ENCODE measurements at places on chromosomes 4 and X.

- DNase-seq = no peak
These were observed 57.1 kb upstream of the NPFFR2 start for GRCh38 chr4:71974681-71975080.

DNA sequence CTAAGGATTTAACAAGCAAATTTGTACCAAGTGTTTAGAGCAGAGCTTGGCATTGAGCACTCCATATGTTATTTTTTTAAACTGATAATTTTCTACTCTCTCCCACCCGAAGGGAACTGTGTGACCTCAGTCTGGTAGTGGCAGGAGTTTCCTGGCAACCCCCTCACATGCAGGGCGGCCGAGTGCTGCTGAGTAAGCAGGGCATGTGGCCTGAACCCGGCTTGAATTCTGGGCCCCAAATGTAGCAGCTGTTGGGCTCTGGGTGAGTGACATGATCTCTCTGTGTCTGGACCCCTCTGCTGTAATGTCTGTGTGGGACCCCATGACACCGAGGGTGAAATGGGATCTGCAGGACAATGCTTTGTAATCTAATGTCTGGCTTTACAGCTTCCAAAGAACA lies 13.6 kb upstream of the C4orf50 start:
- DNase-seq = no peak

DNA sequence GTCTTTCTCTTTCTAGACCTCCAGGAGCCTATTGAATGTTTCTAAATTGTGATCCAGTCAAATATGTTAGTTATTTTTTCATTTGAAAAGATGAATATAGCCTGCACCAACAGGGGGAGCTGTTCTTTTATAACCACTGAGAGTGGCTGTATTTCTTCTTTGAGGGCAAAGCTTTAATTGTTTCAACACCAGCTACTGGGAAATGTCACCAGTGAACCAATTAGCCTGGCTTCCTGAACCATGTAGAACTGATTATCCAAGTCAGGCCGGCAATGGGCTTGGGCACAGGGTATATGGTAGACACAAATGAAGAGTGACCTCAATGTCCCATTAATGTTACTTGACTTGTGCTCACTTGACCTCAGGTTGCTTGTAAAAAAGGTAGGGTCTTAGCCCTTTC lies 4.8 kb upstream of the DAPP1 start:
- DNase-seq = peak; percentile 10

GRCh38 chr4:101183666-101184373 lies 163.5 kb downstream of the PPP3CA start:
- no peak for DNase-seq

- no peak for DNase-seq
These were observed 217.8 kb downstream of the NSUN7 start for GRCh38 chr4:40967550-40967949.

GRCh38 chr4:18100657-18101056 lies 79.1 kb upstream of the LCORL start:
- no peak for DNase-seq

- DNase-seq = no peak
These were observed 78.0 kb upstream of the CPEB2 start for GRCh38 chr4:14924076-14924811.

DNA sequence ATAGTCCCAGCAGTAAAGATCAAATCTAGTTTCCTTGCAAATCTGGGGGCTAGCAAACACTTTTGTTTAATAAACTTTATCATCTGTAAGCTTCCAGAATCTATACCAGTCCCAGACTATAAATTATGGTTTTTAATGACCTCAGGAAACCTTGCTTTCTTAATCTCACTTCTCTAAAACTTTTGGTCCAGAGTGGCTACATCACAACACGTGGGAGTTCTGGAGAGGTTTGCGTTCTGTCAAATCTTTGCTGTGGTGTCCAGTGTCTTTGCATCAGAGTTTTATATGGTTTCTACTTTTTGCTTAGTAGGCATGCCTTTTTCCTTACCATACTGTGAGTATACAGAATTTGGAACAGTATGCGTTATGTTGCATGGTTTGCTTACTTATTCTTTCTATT lies 193.9 kb downstream of the ANK2 start:
- DNase-seq = no peak

DNA sequence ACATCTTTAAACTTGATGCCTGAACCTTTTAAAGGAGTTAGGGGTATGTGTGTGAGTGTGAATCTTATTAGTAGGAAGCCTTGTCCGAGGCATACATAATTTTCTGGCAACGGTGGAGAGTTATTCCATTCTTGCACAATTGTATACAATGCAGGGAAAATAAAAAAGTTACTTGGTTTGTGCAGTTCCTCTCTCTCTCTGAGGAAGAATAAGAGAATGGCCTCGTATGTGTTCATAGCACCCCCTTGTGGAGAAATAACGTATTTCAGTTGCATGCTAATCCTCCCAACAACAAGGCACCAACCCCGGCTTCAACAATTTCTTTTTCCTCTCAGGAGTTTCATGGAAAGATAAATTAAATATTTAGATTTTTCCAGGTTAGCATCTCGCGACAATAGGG lies 33.7 kb upstream of the FGF13 start:
- no peak for DNase-seq

GRCh38 chr4:108465886-108466500 lies 154.4 kb upstream of the RPL34 start:
- DNase-seq = no peak

Measured in naive thymus-derived CD8-positive, alpha-beta T cell (primary cell).